ENCODE measurements at places on chromosomes 13 and 19.

DNA sequence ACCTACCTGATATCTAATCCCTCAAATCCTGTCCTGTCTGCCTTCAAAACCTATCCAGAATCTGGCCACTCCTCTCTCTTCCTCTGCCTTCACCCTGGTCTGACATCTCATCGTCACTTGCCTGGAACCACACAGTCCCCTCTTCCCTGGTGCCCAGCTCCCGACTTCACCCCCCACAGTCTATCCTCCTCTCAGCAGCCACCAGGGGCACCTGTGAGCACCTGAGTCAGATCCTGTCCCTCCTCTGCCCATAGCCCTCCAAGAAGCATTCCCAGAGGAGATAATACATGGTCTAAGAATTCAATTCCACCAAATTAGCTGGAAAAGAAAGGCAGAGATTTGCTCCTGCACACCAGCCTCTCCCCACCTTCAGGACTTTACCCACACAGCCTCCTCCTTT lies 48.9 kb downstream of the ZNRF4 start:
- no peak for DNase-seq

DNA sequence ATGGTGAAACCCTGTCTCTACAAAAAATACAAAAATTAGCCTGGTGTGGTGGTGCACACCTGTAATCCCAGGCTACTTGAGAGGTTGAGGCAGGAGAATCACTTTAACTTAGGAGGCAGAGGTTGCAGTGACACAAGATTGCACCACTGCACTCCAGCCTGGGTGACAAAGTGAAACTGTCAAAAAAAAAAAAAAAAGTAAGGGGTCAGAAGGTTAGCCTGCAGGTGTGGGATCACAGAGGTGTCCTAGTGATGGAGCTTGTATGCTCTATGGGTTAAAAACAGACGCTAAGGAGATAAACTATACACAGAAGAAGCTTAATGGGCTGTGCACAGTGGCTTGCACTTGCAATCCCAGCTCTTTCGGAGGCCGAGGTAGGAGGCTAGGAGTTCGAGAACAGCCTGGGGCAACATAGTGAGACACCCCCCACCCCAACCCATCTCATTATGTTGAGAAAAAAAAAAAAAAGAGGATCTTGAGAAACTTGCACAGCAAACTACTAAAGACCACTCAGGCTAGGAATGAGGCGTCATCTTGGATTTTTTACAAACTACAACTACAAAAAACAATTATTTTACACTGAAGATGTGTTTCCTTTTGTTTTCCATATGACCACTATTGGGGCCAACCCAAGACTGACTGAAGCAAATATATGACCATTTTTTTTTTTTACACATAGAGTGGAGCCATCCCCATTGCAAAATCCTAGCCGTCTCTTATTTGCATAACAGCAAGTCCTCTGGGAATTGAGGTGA lies 7.9 kb downstream of the FOSB start:
- no peak for DNase-seq

DNA sequence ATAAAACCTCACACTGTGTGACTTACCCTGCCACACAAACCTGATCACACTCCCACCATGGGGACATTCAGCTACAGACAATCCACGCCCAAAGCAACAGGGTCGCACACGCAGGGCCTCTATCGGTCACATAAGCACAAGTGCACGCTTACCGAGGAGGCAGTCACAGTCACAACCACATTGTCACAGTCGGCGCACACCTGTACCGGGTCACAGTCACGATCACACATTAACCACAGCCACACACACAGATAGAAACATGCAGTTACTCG lies 579 bp downstream of the ZNF566 start:
- DNase-seq, result no peak

DNA sequence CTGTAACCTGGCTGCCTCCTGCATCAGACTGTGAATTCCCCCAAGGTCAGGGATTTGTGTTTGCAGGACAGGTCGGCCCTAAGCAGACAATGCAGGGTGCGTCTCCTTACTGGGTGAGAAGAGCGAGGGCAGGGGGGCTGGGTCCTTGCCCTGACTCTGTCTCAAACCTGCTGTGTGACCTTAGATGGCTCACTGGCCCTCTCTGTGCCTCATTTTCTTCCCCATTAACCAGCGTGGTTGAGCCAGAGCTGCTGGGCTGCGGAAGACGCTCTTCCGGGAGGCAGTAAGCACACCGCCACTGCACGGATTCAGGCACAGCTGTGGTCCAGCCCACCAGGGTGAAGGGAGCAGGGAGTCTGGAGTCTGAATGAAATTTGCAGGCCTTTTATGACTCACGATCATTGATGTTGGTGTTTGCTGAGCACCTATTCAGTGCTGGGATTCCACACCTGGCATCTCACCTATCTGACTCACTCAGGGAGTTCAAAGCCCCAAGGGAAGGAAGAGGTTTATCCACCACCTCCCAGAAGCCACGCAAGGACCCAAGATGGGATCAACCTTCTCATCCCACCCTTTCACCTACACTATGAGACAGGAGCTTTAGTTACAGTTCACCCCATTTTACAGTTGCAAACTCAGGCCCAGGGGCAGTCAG lies 2.5 kb downstream of the AKT1S1 start:
- no peak for DNase-seq
